Testis (tissue), 5 donors: ENCODE measurements at places on chromosomes 7 and 10.

GRCh38 chr10:17212802-17213221 is 11.3 kb upstream of the TRDMT1 start:
- H3K36me3 ChIP-seq, result no peaks in the 10 kb centered on the region
- no peaks in the 10 kb centered on the region for H3K27me3 ChIP-seq
- H3K4me1 ChIP-seq, result peaks cover 3% of the 10 kb centered on the region
- no peak overlapping the region for H3K27ac ChIP-seq

DNA sequence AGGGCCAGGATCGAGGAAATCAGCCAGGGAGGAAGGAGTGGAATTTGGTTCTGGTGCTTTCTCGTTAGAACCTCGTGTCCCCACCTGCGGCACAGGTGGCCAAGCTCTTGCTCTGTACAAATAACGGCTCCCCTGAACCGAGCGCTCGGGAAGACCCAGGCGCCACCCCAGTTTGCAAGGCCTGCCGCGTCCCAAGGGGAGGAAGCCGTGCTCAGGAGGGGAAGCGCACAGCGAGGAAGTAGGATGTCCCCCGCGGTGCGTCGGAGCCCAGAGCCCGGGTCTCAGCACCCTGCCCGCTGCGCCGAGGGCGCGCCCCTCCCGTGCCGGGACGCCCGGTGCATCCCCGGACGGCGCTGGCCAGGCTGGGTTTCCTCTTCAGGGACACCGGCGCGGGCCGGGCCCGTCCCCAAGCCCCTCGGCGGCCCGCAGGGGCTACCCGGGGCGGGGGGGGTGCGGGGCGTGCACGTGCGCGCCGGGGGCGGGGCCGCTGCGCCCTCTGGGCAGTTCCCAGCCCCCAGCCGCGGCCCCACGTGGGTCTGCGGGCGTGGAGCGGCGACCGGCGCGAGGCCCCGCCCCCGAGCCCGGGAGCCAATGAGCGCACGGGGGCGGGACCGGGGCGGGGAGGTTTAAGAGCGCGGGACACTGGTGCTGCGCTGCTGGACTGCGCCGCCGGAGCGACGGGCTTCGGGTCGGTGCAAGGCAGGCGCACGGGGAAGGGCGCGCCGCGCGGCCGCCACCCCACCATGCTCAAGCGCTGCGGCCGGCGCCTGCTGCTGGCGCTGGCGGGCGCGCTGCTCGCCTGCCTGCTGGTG is at the start of gene LFNG:
Gene LFNG, plus strand, starts transcription at position 656 of the 812 bp plus-strand sequence. Its CDS starts 88 bp downstream, at position 744.
- H3K4me3 ChIP-seq, result peak within 1 kb of the TSS; percentile 59
- peak; percentile 92 for DNase-seq
- H3K36me3 ChIP-seq, result no peaks in the 10 kb centered on the region
- peak within 1 kb of the TSS; percentile 41 for H3K27ac ChIP-seq

GRCh38 chr10:113278221-113278620 is 274.6 kb upstream of the HABP2 start:
- no peak overlapping the region for H3K4me3 ChIP-seq
- no peaks in the 10 kb centered on the region for H3K27me3 ChIP-seq
- H3K27ac ChIP-seq, result no peak overlapping the region
- no peak for DNase-seq
- H3K36me3 ChIP-seq, result no peaks in the 10 kb centered on the region
- H3K4me1 ChIP-seq, result peaks cover 6% of the 10 kb centered on the region

DNA sequence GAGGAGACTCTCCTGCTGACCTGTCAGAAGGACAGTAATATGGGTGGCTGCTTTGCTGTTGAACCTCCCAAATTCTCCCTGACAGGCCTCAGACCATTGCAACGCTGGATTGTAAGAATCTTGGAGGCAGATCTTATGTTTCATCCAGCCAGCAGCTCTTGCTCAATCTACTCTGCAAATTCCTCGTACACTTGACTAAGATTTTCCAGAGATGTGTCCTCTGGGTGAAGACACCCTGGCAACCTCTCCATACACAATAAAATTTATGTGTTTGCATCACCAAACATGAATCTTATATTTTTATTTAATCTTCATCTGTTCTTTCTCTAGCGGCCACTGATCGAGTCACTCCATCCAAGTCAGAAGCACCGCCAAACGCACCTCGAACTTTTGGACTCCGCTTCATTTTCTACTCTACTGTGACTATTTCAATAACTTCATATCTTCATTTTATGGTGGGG is 623.1 kb downstream of the ACTR3B start:
- H3K36me3 ChIP-seq, result no peaks in the 10 kb centered on the region
- no peak overlapping the region for H3K27ac ChIP-seq
- H3K27me3 ChIP-seq, result no peaks in the 10 kb centered on the region
- no peaks in the 10 kb centered on the region for H3K4me1 ChIP-seq

DNA sequence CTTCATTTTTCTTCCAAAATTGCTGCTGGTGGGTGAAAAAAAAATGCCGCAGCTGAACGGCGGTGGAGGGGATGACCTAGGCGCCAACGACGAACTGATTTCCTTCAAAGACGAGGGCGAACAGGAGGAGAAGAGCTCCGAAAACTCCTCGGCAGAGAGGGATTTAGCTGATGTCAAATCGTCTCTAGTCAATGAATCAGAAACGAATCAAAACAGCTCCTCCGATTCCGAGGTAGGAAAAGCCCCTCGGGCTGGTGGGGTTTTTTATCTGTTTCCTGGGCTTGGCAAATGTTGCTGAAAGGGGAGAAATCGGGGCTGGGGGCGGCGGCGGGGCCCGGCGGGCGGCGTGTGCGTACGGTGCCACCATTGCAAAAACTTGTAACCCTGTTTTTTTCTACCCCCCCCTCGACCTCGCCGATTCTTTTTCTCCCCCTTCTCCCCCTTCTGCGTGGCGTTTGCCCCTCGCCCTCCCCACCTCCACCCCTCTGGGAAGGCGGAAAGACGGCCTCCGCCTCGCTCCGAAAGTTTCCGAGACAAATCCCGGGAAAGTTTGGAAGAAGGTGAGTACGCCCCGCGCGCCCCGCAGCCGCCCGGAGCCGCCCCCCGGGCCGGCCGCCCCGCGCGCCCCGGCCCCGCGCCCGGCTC is 789 bp downstream of the TCF7L2 start:
- H3K27ac ChIP-seq, result peak overlapping the region; percentile 95
- peak overlapping the region; percentile 68 for H3K4me3 ChIP-seq
- no peaks in the 10 kb centered on the region for H3K27me3 ChIP-seq
- peak; percentile 27 for DNase-seq
- peaks cover 29% of the 10 kb centered on the region for H3K4me1 ChIP-seq

DNA sequence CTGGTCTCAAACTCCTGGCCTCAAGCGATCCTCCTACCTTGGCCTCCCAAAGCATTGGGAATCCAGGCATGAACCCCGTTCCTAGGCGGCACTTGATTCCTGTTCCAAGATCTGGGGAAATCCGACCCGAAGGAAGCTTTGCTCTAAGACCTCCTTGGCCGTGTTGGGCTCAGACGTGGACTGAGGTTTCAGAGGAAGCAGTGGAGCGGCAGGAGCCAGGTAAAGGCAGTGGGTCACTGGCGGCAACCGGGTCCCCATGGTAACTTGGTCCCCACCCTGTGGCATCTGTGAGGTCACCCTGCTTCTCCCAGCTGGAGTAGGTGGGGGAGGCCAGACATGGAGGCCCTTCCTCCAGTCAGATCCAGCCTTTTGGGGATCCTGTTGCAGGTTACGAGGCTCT is at the start of gene TMEM270:
Gene TMEM270, plus strand, starts transcription at position 301 of the 400 bp plus-strand sequence. Its CDS starts 36 bp downstream, at position 337.
- H3K36me3 ChIP-seq, result no peaks in the 10 kb centered on the region
- no peaks in the 10 kb centered on the region for H3K4me1 ChIP-seq
- no peak for DNase-seq
- H3K4me3 ChIP-seq, result no peak within 1 kb of the TSS
- no peak within 1 kb of the TSS for H3K27ac ChIP-seq

DNA sequence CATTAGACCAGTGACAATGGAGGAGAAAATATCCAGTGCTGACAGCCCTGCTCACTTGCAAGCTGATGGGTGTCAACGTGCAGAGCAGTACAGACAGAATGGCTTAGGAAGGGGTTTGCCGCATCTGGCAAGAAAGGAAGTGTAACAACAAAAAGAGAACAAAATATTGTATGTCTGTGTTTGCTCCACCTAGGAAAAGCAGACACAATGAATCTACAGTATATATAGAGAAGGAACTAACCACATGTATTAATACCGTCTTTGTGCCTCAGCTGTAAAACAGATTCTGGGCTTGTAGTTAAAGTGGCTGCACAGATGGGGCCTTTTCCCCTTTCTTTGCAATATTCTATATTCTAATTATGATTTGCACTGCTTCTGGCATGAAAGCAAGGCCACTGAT is 281.1 kb upstream of the MEOX2 start:
- no peak for DNase-seq
- H3K36me3 ChIP-seq, result no peaks in the 10 kb centered on the region
- H3K27me3 ChIP-seq, result no peaks in the 10 kb centered on the region

- no peaks in the 10 kb centered on the region for H3K27me3 ChIP-seq
- H3K4me3 ChIP-seq, result no peak overlapping the region
- no peaks in the 10 kb centered on the region for H3K36me3 ChIP-seq
- DNase-seq, result no peak
- no peaks in the 10 kb centered on the region for H3K4me1 ChIP-seq
Measured at GRCh38 chr10:23075672-23076071, 19.7 kb upstream of the MSRB2 start.

GRCh38 chr7:135147341-135147898 is 452 bp upstream of the TMEM140 start:
- H3K4me3 ChIP-seq, result peak overlapping the region; percentile 33
- no peaks in the 10 kb centered on the region for H3K36me3 ChIP-seq
- peaks cover 14% of the 10 kb centered on the region for H3K4me1 ChIP-seq
- no peaks in the 10 kb centered on the region for H3K27me3 ChIP-seq
- H3K27ac ChIP-seq, result peak overlapping the region; percentile 95

DNA sequence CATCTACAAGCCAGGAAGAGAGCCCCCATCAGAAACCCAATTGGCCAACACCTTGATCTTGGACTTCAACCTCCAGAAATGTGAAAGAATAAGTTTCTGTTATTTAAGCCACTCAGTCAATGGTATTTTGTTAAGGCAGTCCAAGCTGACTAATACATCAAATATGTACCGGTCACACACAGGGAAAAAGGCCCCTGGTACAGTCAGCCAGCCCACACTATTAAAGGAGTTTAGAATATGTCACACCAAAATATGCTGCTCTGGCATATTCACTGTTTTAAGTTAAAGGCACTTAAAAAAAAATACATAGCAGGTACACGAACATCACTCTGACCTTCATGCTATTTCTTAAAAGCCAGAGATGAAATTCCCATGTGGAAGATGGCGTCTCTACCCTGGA is 15.2 kb upstream of the CDCA7L start:
- no peaks in the 10 kb centered on the region for H3K36me3 ChIP-seq
- H3K4me3 ChIP-seq, result no peak overlapping the region
- no peak for DNase-seq
- no peaks in the 10 kb centered on the region for H3K4me1 ChIP-seq
- H3K27ac ChIP-seq, result no peak overlapping the region
